Hypothalamus (tissue), 51 donors: ENCODE measurements at places on chromosomes 3 and 15.

DNA sequence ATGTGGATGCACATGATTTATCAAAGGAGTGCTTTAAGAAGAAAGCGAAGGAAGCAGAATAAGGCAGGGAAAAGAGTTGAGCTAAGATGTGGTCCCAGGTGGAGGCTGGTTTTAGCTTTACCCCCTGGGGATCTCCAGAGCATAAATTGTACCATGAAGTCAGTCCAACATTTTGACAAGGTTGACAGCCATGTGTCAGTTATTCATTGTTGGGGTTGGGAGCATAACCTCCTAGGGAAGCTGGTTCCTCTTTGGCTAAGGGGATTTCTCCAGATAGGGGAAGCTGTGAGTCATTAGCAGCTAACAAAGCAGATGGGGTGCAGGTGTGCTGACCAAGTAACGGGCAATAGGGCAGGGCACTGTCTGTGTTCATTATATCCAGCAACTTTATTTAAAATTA is 123.7 kb upstream of the IGSF10 start:
- no peak for DNase-seq

GRCh38 chr3:136919799-136920580 is 37.8 kb upstream of the IL20RB start:
- no peak for DNase-seq

GRCh38 chr15:26623071-26623470 is 149.8 kb downstream of the GABRB3 start:
- DNase-seq = no peak

DNA sequence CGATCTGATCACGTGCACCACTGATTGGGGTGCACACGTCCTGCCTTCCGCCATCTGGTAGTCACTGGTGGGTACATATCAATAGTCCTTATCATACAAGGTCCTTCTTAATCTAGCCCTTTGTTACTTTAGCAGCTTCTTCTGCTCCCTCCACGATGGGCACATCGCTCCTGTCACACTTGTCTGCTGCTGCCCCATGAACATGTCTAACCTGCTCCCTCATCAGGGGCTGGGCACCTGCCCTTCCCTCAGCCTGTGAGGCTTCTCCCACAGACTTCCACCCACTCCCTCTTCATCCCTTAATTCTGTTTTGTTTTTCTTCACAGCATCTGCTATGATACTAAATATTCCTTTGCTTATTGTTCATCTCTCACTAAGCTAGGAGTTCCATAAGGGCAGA is 82.5 kb downstream of the UACA start:
- DNase-seq = no peak

DNA sequence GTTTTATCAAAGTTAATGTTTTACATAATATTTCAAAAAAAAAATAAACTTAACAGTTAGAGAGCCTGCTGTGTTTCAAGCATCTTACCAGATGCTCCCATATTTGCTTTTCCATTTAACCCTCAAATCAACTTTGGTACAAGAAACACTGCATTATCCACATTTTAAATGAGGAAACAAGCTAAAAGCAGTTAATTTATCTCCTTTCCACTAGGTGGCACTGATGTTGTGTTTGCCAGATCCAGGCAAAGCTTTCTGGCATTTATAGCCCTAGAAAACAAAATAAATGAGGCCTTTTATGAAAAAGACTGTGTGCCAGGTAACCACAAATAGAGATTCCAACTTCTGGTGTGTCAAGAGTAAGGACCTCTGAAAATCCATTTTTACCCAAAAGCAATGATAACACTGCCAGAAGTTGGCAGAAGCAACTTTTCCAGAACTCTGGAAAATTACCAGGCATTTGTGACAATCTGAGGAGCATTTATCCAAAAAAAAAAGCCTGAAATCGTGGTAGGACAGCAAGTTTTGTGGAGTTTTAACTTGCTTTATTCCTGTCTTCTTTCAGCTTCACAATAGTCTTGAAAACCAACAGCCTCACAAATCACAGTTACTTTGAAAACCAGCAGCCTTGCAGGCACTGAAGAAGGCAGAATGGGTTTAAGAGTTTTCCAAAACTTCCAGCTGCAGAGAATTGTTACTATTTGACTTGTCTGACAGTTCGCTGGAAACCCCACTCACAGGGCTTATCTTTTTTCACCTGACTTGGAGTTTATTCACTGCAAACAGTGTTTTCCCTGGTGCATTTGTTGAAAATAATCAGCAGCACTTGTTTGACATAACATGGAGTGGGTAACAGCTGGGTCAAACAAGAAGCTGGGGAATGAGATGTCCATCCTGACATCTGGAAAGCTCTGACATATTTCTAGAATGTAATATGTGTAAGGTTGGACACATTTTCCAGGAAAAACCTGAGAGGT is 9.2 kb downstream of the FAM162A start:
- DNase-seq = no peak

- DNase-seq = no peak
These were observed 37.4 kb downstream of the KLHL25 start for GRCh38 chr15:85757073-85757938.

- DNase-seq = no peak
These were observed 49.5 kb upstream of the PDZRN3 start for GRCh38 chr3:73674280-73674679.

DNA sequence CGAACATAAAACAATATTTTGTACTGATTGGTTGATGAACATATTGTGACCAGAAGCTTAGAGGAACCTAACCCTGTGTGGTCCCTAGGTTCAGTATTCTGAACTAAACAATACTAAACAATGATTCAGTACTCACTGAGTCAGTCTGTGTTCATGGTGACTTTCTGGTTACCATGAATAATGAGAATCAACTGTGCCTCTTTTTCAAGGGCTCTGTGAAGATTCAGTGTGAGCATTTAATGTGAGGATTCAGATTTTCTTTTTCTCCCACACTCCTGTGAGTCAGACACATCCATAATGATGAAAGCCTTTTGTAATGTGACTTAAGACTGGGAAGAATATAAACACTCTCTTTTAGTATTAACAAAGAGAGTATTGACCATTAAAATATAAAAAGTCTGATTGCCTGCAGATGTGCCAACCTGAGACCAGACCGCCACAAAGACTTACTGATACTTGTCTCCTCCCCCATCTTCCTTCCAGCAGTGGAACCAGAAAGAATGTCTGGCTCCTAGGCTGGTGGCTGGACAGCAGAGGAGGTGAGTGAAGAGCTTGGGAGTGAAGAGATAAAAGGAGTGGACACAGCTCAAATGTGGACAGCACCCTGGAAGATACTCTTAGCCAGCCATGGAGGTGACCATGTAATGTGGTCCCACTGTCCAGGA is 17.6 kb upstream of the ACTL6A start:
- DNase-seq = no peak

- no peak for DNase-seq
These were observed 41.7 kb downstream of the CHST14 start for GRCh38 chr15:40512440-40512839.

- DNase-seq = no peak
These were observed 150.3 kb downstream of the TLE3 start for GRCh38 chr15:69947394-69947793.

DNA sequence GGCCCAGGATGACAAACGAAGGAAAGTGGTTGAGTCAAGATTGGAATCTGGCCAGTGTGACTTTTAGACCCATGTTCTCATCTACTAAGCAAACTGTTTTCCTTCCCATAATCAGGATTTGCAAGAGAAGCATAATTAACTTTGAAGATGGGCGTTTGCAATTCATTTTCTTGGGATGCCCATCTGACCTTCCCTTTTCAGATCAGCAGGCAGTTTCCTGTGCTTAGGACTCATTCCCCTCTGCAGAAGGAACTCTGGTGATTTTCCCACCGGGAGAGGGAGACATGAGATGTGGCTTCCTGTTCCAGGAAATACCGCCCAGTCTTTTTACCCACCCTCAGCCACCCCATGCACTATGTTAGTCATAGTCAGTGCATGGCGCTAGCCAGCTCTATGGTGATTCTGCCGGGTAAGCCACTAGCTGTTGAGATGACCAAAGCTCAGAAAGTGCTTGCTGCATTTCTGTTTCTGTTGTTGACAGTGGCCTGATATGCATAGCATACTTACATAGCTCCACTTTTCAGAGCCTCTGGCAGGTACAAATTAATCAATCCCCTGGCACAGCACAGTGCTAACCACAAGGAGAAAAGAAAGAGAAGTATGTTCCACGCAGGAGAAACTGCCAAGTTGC is 129.4 kb downstream of the VGLL4 start:
- no peak for DNase-seq

- DNase-seq = no peak
These were observed 5.0 kb downstream of the BCL2A1 start for GRCh38 chr15:79965846-79966630.

DNA sequence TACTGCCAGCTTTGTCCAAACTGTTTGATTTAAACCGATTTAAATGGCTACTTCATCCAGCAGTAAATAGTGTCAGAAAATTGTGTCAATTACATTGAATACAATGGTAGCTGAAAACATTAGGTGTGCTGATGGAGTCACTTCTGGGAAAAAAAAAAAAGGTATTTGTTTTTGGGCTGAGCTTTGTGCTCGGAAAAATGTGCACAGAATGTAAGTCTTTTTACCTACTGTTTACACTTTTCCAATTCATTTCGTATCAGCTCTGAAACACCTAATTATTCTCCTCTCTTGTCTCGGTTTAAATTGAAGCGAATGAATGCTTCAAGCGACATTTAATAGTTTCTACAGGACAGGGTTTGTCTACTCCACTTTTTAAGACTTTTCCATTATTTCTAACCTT is 1078.4 kb downstream of the ROBO1 start:
- no peak for DNase-seq

DNA sequence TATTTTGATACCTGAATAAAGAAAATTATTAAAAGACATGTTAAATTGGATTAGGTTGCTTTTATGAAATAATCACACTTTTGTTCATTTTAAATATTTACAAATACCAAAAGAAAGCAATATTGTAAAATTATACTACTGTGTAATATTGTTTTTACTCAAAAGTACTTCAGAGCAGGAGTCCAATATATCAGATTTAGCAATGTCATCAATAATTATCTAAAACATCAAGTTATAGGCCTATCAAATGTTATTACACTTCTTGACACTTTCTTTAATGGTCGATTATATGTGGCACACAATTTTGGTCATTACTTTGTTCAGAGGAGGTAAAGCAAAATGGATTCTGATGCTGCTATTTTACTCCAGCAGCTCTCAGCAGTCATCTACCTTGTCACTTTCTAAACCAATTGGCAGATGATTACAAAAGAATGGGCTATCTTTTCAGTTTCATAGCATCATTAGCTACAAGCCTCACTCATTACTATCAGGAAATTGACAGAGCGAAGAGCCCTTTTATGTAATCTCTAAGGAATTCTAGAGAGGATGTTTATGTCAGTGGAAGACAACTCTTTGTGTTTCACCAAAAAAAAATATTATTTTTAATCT is 318.6 kb downstream of the PLOD2 start:
- DNase-seq = no peak

- DNase-seq = no peak
These were observed 58.4 kb downstream of the MESD start for GRCh38 chr15:80931191-80931590.

- DNase-seq = no peak
These were observed 11.2 kb downstream of the SH2D7 start for GRCh38 chr15:78103406-78104118.

GRCh38 chr3:120855665-120856437 is 52.2 kb upstream of the STXBP5L start:
- DNase-seq = no peak

DNA sequence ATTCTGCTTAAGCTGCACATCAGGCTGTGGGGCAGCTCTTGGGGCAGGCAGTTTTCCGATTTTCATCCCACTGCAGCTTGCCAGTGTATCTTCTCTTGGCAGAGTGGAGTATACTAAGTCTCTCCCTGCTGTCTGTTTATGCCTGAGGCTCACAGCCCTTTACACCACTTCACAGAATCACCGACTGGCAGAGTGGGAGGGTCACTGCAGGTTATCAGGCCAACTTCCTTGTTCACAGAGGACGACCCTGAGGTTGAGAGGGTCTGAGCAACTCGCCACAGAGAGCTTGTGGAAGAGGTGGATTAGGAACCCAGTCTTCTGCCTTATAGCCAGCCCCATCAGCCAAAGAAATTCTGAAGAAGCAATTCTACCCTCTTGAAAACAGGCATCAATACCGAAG is 30.9 kb downstream of the KIF9 start:
- DNase-seq = no peak

DNA sequence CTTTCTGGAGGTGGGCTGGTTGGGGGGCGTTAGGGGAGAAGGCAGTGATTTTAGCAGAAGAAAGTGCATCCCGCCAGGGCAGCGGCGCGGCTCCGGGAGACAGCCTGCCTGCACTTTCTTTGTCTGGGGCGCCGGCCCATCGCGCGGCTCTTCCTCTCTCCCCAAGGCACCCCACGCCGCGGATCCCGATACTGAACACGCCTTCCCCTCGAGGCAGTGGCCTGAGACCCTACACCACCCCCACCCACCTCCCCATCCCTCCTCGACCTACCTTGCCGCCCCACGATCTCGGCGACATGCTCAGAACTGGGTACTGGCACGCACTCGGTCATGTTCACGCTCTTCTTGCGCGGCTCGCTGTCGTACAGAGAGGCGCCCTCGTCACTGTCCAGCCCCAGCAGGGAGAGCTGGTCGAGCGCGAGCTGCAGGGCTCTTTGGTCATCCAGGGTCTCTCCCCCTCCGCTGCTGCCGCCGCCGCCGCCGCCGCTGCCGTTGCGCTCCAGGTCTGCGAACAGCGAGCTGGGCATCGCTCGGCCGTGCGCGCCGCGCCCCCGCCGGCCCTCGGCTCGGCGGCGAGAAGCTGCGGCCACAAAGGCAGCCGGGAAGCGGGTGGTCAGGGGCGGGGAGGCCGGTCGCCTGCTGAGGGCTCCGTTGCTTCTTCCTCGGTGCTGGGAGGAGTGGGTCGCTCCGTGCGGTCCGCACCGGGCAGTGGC is 483 bp downstream of the MEX3B start:
- DNase-seq = peak; percentile 50

GRCh38 chr3:110900576-110900975 is 171.0 kb upstream of the NECTIN3 start:
- DNase-seq = no peak

- no peak for DNase-seq
These were observed 24.5 kb upstream of the BCL6 start for GRCh38 chr3:187769771-187770170.

DNA sequence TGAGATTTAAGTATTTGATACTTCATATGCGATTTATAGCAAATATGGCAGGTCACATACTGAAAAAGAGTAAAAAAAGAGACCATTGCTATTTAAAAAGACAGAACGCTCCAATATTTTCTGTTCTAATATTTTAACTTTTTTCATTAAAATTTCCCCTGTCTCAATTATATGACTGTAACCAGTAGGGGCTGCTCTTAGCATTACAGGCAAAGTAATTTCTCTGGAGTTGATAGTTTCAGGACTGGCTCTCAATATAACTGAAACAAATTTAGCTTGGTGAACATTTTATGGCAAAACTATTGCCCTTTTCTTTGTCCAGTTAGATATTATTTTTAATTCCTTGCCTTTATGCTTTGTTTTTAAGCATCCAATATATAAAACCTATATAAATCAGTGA is 286.3 kb upstream of the ROBO2 start:
- no peak for DNase-seq

GRCh38 chr3:112115161-112115739 is 17.8 kb downstream of the GCSAM start:
- DNase-seq = no peak

- no peak for DNase-seq
These were observed 270.2 kb upstream of the THBS1 start for GRCh38 chr15:39310633-39311032.
